RPMI7951 (cell line): ENCODE measurements at places on chromosomes 3 and 15.

GRCh38 chr3:32818229-32818969 is 602 bp downstream of the TRIM71 start:
- DNase-seq = no peak

GRCh38 chr15:77455696-77456321 is 35.1 kb downstream of the HMG20A start:
- DNase-seq = peak; percentile 70

- DNase-seq = no peak
These were observed 257.0 kb downstream of the SV2B start for GRCh38 chr15:91357011-91357410.

GRCh38 chr3:27721717-27722564 is at the start of gene EOMES:
EOMES (minus strand) TSS chr3:27722323; CDS start chr3:27722294, 29 bp downstream.
- DNase-seq = peak; percentile 49

DNA sequence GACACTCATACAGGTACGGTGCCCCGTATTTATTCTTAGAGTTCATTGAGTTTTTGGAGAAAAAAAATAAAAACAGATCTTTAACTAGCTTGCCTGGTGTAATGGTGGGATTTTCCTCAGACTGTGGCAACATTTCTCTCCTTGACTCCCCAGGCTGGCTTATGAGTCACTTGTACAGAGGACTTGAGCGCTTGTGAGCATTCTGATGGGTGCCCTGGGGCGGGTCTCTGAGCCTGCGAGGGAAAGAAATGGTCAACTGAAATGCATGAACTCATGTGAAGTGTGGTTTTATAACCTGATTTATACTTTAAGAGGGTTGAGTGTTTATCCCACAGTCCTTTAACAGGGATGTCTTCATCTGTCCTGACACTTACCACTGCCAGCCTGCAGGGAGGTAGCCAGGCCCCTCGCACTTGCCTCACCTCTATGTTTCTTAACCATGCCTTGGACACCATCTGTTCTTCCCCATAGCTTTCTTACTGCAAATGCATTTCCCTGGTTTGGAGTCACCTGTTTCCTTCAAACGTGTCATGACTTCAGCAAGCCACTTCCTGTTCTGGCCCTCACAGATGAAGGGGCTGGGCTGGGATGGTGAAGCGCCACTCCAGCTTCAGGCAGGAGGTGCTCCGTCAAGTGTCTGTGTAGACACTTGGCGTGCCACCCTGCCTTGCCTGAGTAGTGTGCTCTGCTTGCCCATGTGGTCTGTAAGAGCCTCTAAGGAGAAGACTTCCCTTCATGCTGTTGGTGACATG is 118.7 kb downstream of the PDE8A start:
- peak; percentile 97 for DNase-seq

GRCh38 chr3:126780666-126781065 is 76.6 kb downstream of the CHCHD6 start:
- no peak for DNase-seq
